ENCODE measurements at places on chromosomes 4 and X. TPM values are rescaled to one million over a fixed set of nuclear protein-coding genes. Genes with fewer than 3 reads are reported as not detected.

COX7B2 gene
- total RNA-seq = not detected

RAB41 gene
- total RNA-seq = not detected

SYTL5 gene
- total RNA-seq = 0.56 TPM

OCIAD1 gene
- 86.9 TPM for total RNA-seq

GLUD2 gene
- total RNA-seq = 1.6 TPM

ELF4 gene
- 10.9 TPM for total RNA-seq

GRCh38 chrX:129689796-129690195 is 35.0 kb upstream of the APLN start:
- H3K27ac ChIP-seq = no peak overlapping the region

GRCh38 chr4:122334828-122335227 is 44.0 kb upstream of the ADAD1 start:
- no peak for DNase-seq
- H3K27me3 ChIP-seq = no peaks in the 10 kb centered on the region
- H3K27ac ChIP-seq = no peak overlapping the region
- H3K4me1 ChIP-seq = peaks cover 2% of the 10 kb centered on the region
- H3K36me3 ChIP-seq = peaks cover 13% of the 10 kb centered on the region
- no peak overlapping the region for H3K4me3 ChIP-seq

DNA sequence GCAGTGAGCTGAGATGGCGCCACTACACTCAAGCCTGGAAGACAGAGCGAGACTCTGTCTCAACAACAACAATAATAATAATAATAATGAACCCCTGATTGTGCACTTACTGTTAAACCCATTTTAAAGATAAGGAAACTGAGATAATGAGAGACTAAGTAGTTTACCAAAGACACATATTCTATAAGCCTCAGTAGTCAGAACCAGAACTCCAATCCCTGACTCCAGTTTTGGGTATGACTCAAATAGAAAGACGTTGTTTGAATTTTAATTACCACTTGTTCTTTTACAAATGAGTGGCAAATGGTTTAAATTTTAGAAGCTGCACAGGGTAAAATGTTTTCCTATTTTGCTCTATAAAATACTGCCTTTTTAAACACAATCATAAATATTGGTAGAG is 37.4 kb downstream of the ACSL4 start:
- no peak for DNase-seq
- H3K4me1 ChIP-seq = peaks cover 2% of the 10 kb centered on the region
- H3K27ac ChIP-seq = no peak overlapping the region
- peaks cover 4% of the 10 kb centered on the region for H3K36me3 ChIP-seq
- no peak overlapping the region for H3K4me3 ChIP-seq
- H3K27me3 ChIP-seq = peaks cover 1% of the 10 kb centered on the region

DNA sequence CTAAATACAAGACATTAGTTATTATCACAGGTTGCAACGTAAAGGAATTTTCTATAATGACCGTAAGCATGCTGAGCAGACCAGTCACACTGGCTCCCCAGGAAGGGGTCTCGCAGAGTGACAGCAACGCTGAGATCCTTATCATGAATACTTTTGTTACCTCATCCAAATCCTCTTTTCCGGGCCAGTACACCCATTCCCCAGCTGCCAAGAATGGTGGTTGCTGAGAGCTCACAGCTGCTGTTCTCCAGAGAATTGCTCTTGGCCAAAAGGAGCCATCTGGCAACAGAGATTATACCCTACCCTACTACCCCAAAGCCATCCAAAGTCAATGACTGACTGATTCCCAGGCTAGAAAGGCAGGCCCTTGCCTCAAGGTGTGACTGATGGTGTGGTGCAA is 91.6 kb downstream of the FUNDC1 start:
- no peak overlapping the region for H3K4me3 ChIP-seq
- H3K4me1 ChIP-seq = no peaks in the 10 kb centered on the region
- DNase-seq = no peak
- no peaks in the 10 kb centered on the region for H3K36me3 ChIP-seq
- H3K27me3 ChIP-seq = no peaks in the 10 kb centered on the region

GRCh38 chrX:118730500-118731247 is 3.3 kb downstream of the IL13RA1 start:
- peak overlapping the region; percentile 58 for H3K27ac ChIP-seq
- no peaks in the 10 kb centered on the region for H3K27me3 ChIP-seq
- peak; percentile 85 for DNase-seq
- H3K4me1 ChIP-seq = peaks cover 9% of the 10 kb centered on the region
- H3K4me3 ChIP-seq = no peak overlapping the region

- H3K27me3 ChIP-seq = no peaks in the 10 kb centered on the region
- DNase-seq = no peak
- peaks cover 3% of the 10 kb centered on the region for H3K4me1 ChIP-seq
- H3K4me3 ChIP-seq = no peak overlapping the region
Measured at GRCh38 chr4:142741995-142742394, 104.1 kb downstream of the INPP4B start.

GRCh38 chrX:131201986-131202385 is 87.1 kb downstream of the IGSF1 start:
- no peak overlapping the region for H3K4me3 ChIP-seq
- H3K27me3 ChIP-seq = no peaks in the 10 kb centered on the region
- H3K36me3 ChIP-seq = no peaks in the 10 kb centered on the region
- no peaks in the 10 kb centered on the region for H3K4me1 ChIP-seq
- H3K27ac ChIP-seq = no peak overlapping the region

DNA sequence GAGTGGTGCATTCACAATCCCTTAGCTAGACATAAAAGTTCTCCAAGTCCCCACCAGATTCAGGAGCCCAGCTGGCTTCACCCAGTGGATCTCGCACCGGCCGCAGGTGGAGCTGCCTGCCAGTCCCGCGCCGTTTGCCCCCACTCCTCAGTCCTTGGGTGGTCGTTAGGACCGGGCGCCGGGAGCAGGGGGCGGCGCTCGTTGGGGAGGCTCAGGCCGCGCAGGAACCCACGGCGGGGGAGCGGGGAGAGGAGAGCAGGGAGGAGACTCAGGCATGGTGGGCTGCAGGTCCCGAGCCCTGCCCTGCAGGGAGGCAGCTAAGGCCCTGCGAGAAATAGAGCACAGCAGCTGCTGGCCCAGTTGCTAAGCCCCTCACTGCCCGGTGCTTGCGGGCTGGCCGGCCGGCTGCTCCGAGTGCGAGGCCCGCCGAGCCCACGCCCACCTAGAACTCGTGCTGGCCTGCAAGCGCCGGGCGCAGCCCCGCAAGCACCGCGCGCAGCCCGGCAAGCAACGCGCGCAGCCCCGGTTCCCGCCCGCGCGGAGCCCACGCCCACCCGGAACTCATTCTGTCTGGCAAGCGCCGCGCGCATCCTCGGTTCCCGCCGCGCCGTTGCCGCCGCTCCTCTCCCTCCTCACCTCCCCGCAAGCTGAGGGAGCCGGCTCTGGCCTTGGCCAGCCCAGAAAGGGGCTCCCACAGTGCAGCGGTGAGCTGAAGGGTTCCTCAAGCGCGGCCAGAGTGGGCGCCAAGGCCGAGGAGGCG is 153.5 kb downstream of the SLC7A11 start:
- H3K27me3 ChIP-seq = no peaks in the 10 kb centered on the region
- DNase-seq = no peak
- no peak overlapping the region for H3K4me3 ChIP-seq

GRCh38 chr4:102524691-102525090 is 23.5 kb downstream of the NFKB1 start:
- no peak for DNase-seq
- peaks cover 2% of the 10 kb centered on the region for H3K36me3 ChIP-seq
